Urinary bladder (tissue), 4 donors: ENCODE measurements at places on chromosomes 11 and 22. TPM values are rescaled to one million over a fixed set of nuclear protein-coding genes. Genes with fewer than 3 reads are reported as not detected.

The PLXNB2 gene
- polyA plus RNA-seq = 106 TPM

The TMEM123 gene
- 98.0 TPM for polyA plus RNA-seq

The CRYBB3 gene
- polyA plus RNA-seq = not detected

The TMPRSS13 gene
- 0.18 TPM for polyA plus RNA-seq

The CD3E gene
- 3.6 TPM for polyA plus RNA-seq

GRCh38 chr11:112401036-112401769 is 140.5 kb upstream of the PLET1 start:
- DNase-seq = no peak

DNA sequence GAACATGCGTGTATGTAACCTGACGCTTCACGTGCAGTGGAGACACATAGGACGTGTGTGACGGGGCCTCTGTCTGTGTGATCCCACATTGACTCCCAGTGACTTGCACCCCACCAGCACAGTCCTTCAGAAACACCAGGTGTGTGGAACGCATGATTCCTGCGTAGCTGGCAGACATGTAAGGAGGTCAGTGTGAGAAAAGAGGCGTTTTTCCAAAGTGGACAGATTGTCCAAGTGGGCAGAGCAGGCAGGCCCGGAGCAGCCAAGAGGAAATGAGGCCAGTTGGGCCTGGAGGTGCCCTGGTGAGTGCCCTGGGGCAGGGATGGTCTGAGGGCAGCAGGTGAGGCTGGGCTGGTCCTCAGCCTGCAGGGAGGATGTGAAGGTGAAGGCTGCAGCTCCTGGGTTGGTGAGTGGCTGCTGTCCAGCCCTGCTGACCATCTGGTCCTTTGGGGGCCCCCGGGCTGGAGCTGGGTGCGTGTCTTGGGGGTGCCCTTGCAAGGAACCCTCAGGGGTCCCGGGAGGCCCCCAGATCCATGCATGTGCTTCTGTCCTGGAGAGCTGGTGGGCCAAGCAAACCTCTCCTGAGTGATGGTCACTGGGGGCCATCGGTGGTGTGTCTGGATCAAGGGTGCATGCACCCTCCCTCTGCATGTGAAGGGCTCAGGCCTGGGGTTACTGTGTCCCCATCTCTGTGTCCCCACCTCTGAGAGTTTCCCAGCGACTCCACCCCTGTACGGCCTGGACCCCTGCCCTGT is 26.6 kb downstream of the SHANK3 start:
- no peak for DNase-seq

DNA sequence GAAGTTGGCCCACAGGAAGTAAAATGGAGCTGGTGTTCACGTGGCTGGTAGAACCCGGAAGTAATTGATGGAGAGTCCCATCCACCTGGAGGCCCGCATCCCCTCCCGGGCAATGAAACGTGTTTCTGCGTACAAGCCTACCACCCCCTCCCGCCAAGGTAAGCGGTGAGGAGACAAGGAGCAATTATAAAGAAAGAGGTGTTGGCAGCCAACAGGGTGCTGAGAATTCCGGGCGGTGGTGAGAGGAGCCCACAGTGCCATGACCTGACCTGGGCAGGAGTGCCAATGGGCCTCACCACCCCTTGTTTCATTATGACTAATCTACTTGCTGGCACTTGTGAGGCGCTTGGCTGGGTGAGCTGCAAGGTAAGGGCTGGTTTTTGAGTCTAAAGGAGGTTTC is 83.8 kb upstream of the BID start:
- DNase-seq = no peak

GRCh38 chr11:18000760-18001159 is 12.1 kb downstream of the SERGEF start:
- no peak for DNase-seq

- no peak for DNase-seq
Measured at GRCh38 chr11:129724866-129725265, 90.8 kb upstream of the TMEM45B start.
